ENCODE measurements at places on chromosomes 2 and 18.

- DNase-seq: no peak
Measured at GRCh38 chr2:163675388-163675787, 60.4 kb downstream of the FIGN start.

GRCh38 chr2:208466151-208466919, 59.7 kb downstream of the PTH2R start:
- no peak for DNase-seq

- DNase-seq: no peak
Measured at GRCh38 chr2:173350383-173350782, 4.3 kb upstream of the CDCA7 start.

GRCh38 chr2:185219981-185220380, 518.6 kb upstream of the FSIP2 start:
- DNase-seq: no peak

DNA sequence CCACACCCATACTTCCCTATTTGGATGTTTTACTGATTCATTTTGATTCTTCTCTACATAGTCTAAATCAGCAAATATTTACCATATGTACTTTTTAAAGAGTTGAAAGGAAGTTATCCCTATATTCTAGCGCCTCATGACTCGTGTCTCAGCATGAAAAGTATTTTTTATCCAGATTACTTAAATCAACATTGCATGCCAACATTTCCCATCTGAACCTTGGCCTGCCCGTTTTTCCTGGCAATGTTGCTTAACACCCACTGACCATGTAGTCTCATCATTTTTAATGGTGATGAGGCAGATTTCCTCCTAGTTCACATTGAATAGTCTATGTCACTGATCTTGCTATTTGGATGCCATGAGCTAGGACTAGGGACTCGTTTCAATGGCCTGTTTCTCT, 13.2 kb upstream of the SCYGR5 start:
- DNase-seq: no peak

DNA sequence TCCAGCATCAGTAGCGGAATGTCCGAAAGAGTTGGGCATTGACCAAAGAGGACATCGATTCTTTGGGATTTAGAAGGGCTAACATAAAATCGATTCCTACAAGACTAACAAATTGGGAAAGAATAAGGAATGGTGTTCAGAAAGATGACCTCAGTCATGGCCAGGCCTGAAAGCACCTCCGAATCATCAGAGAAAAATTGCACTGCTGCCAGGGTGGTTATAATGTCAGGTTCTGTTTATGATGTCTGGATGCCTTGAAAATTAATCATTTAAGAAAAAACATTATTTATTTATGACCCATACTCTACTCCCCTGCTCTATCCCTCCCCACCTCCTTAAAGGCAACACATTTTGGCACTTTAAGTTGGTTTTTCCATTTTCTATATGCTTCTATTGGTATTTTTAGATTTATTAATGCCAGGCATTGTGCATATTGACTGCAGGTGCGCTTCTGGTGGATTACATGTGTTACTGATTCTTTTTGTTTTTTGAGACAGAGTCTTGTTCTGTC, 104.7 kb downstream of the MYCN start:
- no peak for DNase-seq

GRCh38 chr2:53802617-53803151, 15.8 kb downstream of the ERLEC1 start:
- DNase-seq: no peak

DNA sequence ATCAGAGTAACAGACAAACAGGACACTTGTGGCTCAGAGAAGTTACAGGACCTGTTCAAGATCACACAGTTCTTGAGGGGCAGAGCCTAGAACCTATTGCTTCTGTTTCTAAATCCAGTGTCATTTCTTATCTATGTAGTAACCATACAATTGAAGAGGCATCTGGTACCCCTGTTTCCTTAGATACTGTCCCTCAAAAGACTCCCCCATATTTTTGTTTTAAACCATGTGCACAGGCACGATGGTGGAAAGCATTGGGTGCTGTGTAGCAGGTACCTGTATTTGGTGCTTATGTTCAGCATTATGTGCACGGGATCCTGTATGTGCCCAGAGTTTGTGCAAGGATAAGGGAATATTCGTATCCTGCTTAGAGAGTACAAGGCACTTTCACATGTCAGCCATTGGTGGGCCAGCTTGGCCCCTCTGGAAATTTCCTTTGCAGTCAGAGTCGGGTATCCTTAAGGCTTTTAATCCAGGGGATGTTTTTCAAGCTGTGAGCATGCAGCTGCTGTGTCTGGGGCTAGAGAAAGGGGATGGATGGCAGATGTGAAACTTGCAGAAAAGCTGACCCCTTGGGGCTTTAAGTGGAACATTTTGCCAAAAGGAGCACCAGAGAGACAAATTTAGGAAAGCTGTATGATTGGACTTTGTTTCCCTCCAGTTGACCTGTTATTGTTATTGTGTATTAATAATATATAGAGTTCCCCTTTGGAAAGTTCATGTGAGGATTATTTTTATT, 2.1 kb downstream of the LBH start:
- no peak for DNase-seq

DNA sequence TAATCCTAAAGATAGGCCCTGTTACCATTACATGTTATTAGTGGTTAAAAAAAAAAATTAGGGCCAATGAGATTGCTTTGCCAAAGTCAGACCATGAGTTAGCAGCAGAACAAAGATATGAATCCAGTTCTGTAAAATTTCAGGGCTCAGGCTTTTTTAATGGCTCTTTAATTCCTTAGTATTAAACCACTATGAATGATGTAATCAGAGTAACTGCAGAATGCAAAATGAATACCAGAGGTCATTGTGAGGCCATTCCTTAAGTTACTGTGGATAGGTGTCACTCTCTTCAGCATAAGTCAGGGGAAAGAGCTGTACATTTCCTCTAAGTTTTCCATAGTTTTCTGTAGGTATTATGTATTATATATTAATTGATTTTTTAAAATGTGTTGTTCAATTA, 42.2 kb upstream of the TBR1 start:
- no peak for DNase-seq

- DNase-seq: no peak
Measured at GRCh38 chr18:8752329-8752728, 47.0 kb downstream of the MTCL1 start.

GRCh38 chr2:201854221-201854801, 48.0 kb downstream of the CDK15 start:
- DNase-seq: no peak

DNA sequence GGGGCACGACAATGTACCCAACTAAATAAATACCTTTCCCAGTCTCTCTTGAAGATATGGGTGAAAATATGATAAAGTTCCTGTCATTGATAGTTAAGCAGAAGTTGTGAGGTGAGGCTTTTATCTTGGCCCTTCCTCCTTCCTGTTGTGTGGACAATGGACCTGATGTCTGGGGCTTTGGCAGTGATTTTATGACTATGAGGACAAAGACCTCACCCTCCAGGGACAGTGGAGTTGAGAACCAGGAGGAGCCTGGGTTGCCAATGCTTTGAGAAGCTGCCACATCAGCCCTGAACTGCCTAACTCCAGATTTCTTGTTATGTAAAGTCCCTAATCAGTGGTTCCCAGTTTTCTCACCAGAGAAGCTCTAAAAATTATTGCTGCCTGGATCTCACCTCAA, 20.8 kb upstream of the MGAT4A start:
- DNase-seq: no peak

DNA sequence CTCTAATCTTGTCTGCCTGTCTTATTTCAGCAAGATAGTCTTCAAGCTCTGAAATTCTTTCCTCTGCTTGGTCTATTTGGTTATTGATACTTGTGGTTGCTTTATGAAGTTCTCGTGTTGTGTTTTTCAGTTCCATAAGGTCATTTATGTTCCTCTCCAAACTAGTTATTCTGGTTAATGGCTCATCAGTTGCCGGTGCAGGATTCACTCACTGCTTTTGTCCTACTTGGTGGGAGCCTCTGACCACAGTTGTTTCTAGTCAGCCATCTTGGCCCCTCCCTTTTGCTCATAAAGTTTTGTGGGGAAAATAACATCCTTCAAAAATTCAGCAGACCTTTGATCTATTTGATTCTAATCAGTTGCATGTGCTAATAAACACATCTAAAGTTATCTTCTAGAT, 158.6 kb upstream of the PARD3B start:
- DNase-seq: no peak

DNA sequence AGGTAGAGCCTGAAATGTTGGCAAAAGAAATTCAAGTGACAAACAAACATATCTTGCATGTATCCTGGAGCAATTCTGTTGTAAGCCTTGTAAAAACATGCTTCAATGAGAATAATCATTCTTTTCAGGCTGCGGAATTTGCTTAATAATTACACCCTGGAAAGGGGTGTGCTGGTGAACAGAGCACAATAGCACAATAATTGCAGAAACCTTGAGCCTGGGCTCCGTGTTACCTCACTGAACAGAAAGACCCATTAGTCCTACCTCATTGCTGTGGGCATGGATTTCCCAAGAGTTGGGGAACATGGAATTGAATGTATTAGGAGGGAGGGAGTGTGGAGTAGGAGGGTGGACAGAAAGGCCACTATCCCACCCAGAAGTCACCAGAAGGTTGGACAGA, 168.0 kb upstream of the ALKAL2 start:
- no peak for DNase-seq

GRCh38 chr18:54247511-54248175, 21.7 kb upstream of the POLI start:
- no peak for DNase-seq

DNA sequence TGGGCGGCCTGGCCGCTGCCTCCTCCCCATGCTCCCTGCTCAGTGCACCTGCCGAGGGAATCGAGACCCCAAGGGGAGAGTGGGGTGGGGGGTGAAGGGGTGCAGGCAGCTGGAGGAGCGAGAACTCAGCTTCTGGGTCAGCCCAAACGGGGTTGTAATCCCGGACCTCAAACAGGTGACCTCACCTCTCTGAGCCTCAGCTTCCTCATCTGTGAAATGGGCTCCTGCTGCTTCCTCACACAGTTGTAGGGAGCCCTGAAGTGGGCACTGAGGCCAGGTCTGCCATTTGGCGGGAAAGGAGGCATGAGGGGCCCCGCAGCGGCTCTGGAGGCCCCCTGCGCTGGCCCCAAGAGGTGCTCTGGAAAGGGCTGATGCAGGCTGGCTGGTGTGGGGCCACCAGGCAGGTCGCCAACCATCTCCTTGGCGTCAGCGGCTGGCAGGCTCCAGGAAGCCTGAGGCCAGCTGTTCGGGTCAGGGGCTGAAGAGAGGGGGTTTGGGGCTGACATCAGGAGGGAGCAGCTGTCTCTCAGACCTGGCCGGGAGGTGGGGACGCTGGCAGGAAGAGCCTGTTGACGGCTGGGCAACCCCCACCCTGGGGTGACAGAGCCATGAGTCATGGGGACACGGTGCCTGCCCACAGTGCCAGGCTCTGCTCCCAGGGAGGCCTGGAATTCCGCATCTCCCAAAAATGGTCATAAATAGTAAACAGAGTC, 4.9 kb downstream of the KLHL30 start:
- DNase-seq: no peak

DNA sequence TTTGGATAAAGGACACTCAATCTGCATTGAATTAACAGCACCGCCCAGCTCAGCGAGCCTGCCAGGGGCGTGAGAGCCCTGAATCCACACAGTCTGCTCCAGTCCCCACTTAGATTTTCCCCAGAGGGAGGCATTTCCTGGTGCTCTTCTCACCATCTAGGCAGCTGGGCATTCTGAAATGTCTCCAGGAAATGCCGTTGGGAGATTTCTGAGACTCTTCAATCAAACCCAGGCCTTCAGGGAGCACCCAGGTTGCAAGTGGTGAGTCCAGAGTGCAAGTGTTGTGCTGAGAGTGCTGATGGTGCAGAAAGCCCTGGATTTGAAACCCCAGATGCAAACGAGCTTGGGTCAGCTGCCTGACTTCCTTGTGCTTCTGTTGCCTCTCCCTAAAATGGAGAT, 23.4 kb upstream of the TMEM37 start:
- DNase-seq: no peak

- no peak for DNase-seq
Measured at GRCh38 chr2:118763797-118764196, 83.7 kb downstream of the EN1 start.

GRCh38 chr18:57889841-57890240, 86.7 kb upstream of the ATP8B1 start:
- no peak for DNase-seq

- no peak for DNase-seq
Measured at GRCh38 chr2:135651717-135652116, 89.9 kb upstream of the UBXN4 start.

DNA sequence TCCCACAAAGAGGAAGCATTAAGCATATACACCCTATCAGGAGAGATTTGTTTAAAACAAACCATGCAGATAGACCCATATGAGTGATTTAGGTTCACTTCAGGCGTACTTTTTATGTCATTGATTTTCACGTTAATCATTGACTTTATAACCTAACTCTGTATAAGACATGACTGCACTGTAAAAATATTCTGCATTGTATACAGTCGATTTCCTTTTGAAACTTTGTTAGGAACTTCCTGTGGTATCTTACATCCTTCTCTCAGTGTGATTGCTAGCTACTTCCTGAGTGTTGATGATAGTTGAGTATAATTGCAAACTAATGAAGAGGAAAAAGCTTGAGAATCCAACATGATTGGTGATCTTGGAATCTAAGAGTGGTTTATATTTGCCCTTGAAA, 69.4 kb downstream of the XIRP2 start:
- no peak for DNase-seq

DNA sequence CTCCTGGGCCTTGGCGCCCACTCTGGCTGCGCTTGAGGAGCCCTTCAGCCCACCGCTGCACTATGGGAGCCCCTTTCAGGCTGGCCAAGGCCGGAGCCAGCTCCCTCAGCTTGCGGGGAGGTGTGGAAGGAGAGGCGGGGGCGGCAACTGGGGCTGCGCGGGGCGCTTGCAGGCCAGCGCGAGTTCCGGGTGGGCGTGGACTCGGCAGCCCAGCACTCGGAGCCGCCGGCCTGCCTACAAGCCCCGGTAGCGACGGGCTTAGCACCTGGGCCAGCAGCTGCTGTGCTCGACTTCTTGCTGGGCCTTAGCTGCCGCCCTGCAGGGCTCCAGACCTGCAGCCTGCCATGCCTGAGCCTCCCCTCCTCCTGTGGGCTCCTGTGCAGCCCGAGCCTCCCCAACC, 141.5 kb upstream of the SLC39A10 start:
- no peak for DNase-seq

- no peak for DNase-seq
Measured at GRCh38 chr2:19576411-19576810, 218.0 kb upstream of the OSR1 start.

DNA sequence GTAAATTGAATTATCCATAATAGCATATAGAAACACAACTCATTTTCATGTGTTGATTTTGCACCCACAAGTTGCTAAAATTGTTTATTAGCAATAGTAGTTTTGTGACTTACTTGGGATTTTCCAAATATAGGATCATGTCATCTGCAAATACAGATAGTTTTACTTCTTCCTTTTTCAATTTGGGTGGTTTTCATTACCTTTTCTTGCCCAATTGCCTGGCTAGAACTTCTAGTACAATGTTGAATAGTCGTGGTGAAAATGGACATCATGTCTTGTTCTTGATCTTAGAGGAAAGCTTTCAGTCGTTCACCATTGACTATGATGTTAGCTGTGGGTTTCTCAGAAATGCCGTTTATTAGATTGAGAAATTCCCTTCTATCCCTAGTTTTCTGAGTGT, 60.2 kb upstream of the TCF7L1 start:
- DNase-seq: no peak

- DNase-seq: no peak
Measured at GRCh38 chr2:182504903-182505302, 78.1 kb upstream of the PDE1A start.
